ENCODE measurements at places on chromosomes 6 and 20. TPM values are rescaled to one million over a fixed set of nuclear protein-coding genes. Genes with fewer than 3 reads are reported as not detected.
A peak's percentile ranks its signal among the peaks of the same experiment; 100 is the strongest.

C20orf141 gene
- not detected for total RNA-seq

BTN1A1 gene
- total RNA-seq: not detected

ENTPD6 gene
- total RNA-seq: 107 TPM

GPR63 gene
- total RNA-seq: 1.7 TPM

TMEM74B gene
- 27.7 TPM for total RNA-seq

NMBR gene
- not detected for total RNA-seq

HMGN4 gene
- total RNA-seq: 56.6 TPM

SLC4A11 gene
- total RNA-seq: 0.11 TPM

TNXB gene
- 3.0 TPM for total RNA-seq

HLA-DQB2 gene
- not detected for total RNA-seq

GRCh38 chr6:37793067-37793466 lies 26.5 kb upstream of the ZFAND3 start:
- no peaks in the 10 kb centered on the region for H3K4me1 ChIP-seq
- DNase-seq: no peak
- H3K36me3 ChIP-seq: no peaks in the 10 kb centered on the region
- H3K4me3 ChIP-seq: no peak overlapping the region

GRCh38 chr6:118890997-118891790 lies 2.8 kb upstream of the ASF1A start:
- H3K36me3 ChIP-seq: no peaks in the 10 kb centered on the region
- no peaks in the 10 kb centered on the region for H3K27me3 ChIP-seq
- no peak for DNase-seq
- H3K4me1 ChIP-seq: peaks cover 20% of the 10 kb centered on the region
- no peak overlapping the region for H3K27ac ChIP-seq
- H3K4me3 ChIP-seq: no peak overlapping the region

DNA sequence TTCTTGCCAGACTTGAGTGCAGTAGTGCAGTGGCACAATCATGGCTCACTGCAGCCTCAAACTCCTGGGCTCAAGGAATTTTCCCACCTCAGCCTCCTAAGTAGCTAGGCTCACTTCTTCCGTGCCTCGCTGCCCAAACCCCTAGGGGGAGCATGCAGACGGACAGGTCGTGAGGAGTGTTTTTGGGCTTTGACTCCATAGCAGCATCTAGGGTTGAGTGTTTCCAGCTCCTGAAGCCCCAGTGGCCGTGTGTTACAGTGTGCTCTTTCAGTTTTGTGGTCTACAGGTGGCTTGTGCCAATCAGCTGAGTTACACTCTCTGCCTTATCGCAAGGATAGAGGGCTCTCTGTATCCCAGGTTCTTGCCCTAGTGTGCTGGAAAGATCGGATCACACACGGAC lies 33.4 kb downstream of the NCOA3 start:
- no peak overlapping the region for H3K27ac ChIP-seq
- H3K27me3 ChIP-seq: no peaks in the 10 kb centered on the region
- no peak for DNase-seq
- H3K36me3 ChIP-seq: no peaks in the 10 kb centered on the region

DNA sequence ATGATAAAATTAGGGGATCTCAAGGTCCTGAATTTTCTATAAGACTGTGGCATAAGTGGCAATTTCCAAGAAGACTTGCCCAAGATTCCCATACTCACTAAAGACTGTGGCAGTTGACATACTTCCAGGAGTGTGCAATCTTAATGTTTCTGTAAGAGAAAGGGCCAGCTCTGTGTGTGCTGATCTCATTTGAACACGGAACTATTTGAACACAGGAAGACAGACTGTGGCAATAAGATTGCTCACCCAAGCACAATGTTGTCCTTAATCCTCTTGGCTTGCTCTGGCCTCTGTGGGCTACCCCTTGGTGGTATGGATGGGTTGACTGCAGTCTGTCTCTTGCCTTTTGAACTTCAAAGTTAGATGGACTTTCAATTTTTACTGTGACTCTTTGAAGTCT lies 151.4 kb downstream of the PHF3 start:
- no peaks in the 10 kb centered on the region for H3K27me3 ChIP-seq
- no peak overlapping the region for H3K27ac ChIP-seq
- no peak overlapping the region for H3K4me3 ChIP-seq

GRCh38 chr6:130326496-130326895 lies 39.3 kb upstream of the TMEM200A start:
- H3K27ac ChIP-seq: no peak overlapping the region
- H3K27me3 ChIP-seq: no peaks in the 10 kb centered on the region
- no peak overlapping the region for H3K4me3 ChIP-seq

GRCh38 chr6:28742668-28743270 lies 181.0 kb downstream of the TRIM27 start:
- no peaks in the 10 kb centered on the region for H3K4me1 ChIP-seq
- peaks cover 80% of the 10 kb centered on the region for H3K27me3 ChIP-seq

GRCh38 chr6:36605143-36605542 lies 11.0 kb downstream of the SRSF3 start:
- no peak overlapping the region for H3K4me3 ChIP-seq
- H3K4me1 ChIP-seq: peaks cover 32% of the 10 kb centered on the region
- H3K27me3 ChIP-seq: no peaks in the 10 kb centered on the region

GRCh38 chr6:108009894-108010293 lies 51.9 kb upstream of the SEC63 start:
- no peaks in the 10 kb centered on the region for H3K27me3 ChIP-seq
- no peak overlapping the region for H3K27ac ChIP-seq
- no peaks in the 10 kb centered on the region for H3K36me3 ChIP-seq
- no peaks in the 10 kb centered on the region for H3K4me1 ChIP-seq
- no peak for DNase-seq

- H3K4me1 ChIP-seq: no peaks in the 10 kb centered on the region
- H3K27me3 ChIP-seq: no peaks in the 10 kb centered on the region
- DNase-seq: no peak
- no peak overlapping the region for H3K27ac ChIP-seq
Measured at GRCh38 chr6:105336986-105337385, 65.9 kb downstream of the PREP start.

DNA sequence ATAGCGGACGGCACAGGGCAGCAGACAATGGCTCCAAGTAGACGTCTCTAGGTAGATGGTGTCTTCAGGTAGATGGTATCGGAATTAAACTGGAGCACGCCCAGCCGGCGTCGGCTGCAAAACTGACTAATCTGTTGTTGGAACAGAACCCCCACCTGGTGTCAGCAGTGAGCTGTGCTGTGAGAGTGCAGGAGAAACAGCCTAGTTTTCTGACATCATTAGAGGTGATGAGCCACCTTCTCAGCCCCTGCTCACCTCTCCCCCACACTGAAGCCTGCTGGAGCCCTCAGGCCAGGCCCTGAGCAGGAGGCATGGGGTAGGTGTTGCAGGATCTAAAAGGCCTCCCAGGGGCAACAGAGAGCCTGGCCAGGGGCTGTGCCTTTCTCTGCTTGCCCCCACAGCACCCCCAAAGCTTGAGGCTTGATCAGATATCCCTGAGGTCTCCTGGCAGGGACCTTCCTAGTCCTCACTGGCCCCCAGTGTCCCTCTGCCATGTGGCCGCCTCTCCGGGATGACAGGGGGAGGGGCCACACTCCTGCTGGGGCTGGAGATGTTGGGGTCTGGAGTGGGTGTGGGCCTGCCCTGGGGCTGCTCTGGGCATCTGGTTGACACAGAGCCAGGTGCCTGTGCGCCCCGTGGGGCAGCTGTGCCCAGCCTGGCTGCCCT lies 6.9 kb upstream of the HELZ2 start:
- H3K4me1 ChIP-seq: no peaks in the 10 kb centered on the region
- no peak overlapping the region for H3K27ac ChIP-seq
- H3K36me3 ChIP-seq: no peaks in the 10 kb centered on the region
- no peak overlapping the region for H3K4me3 ChIP-seq
- no peaks in the 10 kb centered on the region for H3K27me3 ChIP-seq
- peak; percentile 44 for DNase-seq

DNA sequence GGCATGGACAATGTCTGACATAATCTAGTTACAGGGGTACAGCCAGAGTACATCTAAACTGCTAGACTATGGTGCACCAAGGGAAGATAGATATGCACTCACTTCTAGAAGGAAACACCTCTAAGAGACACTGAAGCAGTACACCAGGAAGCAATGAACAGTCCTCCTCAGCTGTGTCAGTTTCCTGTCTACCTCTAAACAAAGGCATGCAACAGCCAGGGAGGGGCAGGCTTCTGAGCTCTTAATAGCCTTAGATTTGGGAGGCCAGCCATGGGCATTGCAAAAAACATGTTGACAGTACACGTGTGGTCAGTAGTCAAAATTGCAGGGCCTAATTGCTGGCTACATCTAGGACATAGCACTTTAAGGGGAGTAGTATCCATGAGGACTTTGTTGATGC lies 21.4 kb downstream of the CRYBG1 start:
- peaks cover 3% of the 10 kb centered on the region for H3K4me1 ChIP-seq
- H3K27me3 ChIP-seq: no peaks in the 10 kb centered on the region
- DNase-seq: peak; percentile 17
- no peak overlapping the region for H3K27ac ChIP-seq

DNA sequence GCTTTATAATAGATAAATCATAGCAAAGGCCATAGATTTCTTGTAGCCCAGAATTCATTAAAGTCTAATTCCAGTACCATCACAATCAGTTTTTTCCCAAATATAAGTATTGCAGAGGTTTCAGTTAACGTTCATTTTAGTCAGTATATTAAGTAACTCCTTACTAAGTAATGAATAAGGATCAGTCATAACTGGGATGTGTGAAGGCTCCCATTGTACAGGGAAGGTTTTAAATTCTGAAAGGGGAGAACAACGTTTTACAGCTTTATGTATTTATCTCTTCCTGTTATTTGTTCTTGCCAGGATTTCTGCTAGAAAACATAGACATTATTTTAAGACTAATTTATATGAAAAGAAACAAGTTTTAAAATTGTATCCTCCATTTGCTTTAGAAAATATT lies 215.5 kb upstream of the LAMP5 start:
- H3K4me1 ChIP-seq: peaks cover 8% of the 10 kb centered on the region
- no peak overlapping the region for H3K27ac ChIP-seq
- H3K27me3 ChIP-seq: no peaks in the 10 kb centered on the region

DNA sequence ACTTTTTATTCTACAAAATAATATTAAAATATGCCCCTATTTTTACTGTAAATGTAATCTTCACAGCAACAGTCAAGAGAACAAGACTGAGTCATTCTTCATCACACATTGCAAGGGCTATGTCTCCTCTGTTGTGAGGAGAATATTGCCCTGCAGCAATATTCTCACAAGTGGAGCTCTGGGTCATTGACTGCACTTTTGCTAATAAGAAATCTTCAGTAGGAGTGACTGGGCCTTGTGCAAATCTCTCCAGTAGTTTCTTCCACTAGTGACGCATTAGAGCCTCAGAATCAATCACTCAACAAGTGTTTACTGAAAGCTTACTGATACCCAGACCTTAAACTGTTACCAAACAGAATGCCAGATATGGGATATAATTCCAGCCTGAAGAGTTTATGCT lies 49.1 kb downstream of the LAMA2 start:
- no peak for DNase-seq
- no peak overlapping the region for H3K4me3 ChIP-seq
- no peaks in the 10 kb centered on the region for H3K36me3 ChIP-seq

- no peak for DNase-seq
- H3K4me3 ChIP-seq: no peak overlapping the region
- no peaks in the 10 kb centered on the region for H3K36me3 ChIP-seq
- no peaks in the 10 kb centered on the region for H3K27me3 ChIP-seq
- peaks cover 67% of the 10 kb centered on the region for H3K4me1 ChIP-seq
Measured at GRCh38 chr6:7148100-7148822, 40.5 kb downstream of the RREB1 start.

DNA sequence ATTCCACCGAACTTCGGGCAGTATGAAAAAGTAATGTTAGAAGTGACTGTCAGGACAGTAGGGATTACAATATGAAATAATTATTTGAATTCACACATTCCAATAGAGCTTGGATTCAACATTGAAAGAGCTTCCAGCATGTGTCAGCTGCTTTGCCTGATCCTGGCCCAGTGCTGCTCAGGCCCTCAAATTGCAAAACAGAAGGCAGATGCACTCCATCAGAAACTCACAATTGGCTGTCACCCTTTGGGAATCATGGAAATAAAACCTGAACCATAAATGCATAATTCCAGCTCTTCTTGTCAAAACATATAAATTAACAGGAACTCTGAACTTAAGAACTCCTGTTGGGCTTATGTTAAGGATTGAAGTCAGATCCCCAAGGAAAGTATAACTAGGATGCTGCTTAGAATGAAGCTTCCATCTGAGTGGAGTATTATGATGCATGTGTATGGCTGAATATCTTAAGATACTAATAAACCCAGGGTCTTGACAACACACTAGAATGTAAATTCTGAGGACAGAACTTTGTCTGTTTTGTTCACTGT lies 1.8 kb upstream of the NDUFAF4 start:
- peaks cover 9% of the 10 kb centered on the region for H3K4me1 ChIP-seq
- peaks cover 13% of the 10 kb centered on the region for H3K36me3 ChIP-seq
- no peaks in the 10 kb centered on the region for H3K27me3 ChIP-seq
- H3K4me3 ChIP-seq: no peak overlapping the region
- DNase-seq: peak; percentile 3

DNA sequence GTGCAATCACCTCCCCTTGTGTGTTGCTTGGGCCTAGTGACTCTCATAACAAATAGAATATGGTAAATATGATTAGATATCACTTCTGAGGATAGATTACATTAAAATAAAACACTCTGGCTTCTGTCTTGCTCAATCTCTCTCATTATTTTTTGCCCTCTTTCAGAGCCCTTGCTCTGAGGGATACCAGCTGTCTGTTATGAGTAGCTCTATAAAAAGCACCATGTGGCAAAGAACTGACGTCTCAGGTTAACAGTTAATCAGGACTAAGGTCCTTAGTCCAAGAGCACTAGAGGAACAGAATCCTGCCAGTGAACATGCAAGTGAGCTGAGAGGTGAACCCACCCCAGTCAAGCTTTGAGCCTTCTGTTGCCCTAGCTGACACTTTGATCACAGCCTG lies 402.2 kb upstream of the HTR1E start:
- no peak overlapping the region for H3K27ac ChIP-seq
- H3K4me3 ChIP-seq: no peak overlapping the region
- no peaks in the 10 kb centered on the region for H3K27me3 ChIP-seq
- DNase-seq: no peak
- H3K4me1 ChIP-seq: peaks cover 8% of the 10 kb centered on the region

- no peak overlapping the region for H3K4me3 ChIP-seq
- DNase-seq: no peak
- no peaks in the 10 kb centered on the region for H3K4me1 ChIP-seq
- no peak overlapping the region for H3K27ac ChIP-seq
- peaks cover 53% of the 10 kb centered on the region for H3K27me3 ChIP-seq
Measured at GRCh38 chr20:26205350-26205749, 508.7 kb upstream of the ZNF337 start.

GRCh38 chr6:154249499-154250298 lies 106.9 kb downstream of the IPCEF1 start:
- DNase-seq: no peak
- H3K36me3 ChIP-seq: no peaks in the 10 kb centered on the region
- H3K27ac ChIP-seq: no peak overlapping the region

- H3K27me3 ChIP-seq: no peaks in the 10 kb centered on the region
- H3K4me3 ChIP-seq: no peak overlapping the region
- no peaks in the 10 kb centered on the region for H3K36me3 ChIP-seq
- no peak overlapping the region for H3K27ac ChIP-seq
Measured at GRCh38 chr6:162913206-162913605, 185.4 kb downstream of the PACRG start.

GRCh38 chr6:36659271-36659670 lies 19.2 kb upstream of the CDKN1A start:
- no peak overlapping the region for H3K27ac ChIP-seq

Measured in cardiac muscle cell (in vitro differentiated cells and primary cell).